ENCODE measurements at places on chromosomes 2 and 18.

GRCh38 chr18:41311571-41312547, 643.2 kb upstream of the PIK3C3 start:
- no peak for DNase-seq

DNA sequence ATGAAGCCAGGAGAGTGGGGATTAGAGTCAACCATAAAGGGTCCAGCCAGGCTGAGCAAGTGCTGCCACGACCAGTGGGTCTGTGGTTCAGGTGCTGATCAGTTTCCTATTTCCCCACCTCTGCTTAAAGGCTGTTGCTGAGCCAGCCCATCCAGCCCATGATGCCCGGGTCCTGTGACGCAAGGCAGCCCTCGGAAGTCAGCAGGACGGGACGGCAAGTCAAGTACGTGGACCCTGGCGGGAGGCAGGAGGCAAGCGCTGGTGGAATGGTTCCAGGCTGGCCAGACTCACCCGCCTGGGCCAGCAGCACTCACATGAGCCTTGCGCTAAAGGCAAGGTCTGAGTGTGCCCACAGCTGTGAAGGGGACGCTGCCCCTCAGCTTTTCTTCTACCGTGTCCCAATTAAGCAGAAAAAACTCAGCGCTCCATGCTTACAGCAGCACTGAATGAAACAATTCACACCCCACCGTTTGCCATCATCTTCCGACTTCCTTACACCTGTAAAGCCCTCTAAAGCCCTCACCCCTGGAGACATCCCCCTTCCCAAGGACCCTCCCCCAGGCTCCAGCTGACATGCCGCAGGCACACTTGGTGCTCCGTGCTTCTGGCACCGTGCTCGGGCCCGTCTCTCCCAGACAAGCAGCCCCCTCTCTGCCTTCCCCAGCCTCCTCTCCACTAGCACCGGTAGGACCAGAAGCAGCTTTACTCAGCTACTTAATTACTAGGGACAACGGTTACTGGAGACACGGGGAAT, 11.3 kb upstream of the RPL31 start:
- DNase-seq: no peak

DNA sequence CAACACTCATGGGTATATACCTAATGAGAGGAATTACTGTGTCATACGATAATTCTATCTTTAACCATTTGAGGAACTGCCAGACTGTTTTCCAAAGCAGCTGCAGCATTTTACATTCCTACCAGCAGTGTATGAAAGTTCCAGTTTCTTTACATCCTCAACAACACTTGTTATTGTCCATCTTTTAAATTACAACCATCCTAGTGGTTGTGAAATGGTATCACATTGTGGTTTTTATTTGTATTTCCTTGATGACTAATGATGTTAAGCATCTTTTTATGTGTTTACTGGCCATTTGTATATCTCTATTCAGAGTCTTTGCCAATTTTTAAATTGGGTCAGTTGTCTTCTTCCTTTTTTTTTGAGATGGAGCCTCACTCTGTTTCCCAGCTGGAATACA, 4.0 kb upstream of the CKAP2L start:
- no peak for DNase-seq

GRCh38 chr2:21072477-21073242, 28.8 kb upstream of the APOB start:
- DNase-seq: no peak

GRCh38 chr2:122883849-122884248, 1128.4 kb downstream of the TSN start:
- DNase-seq: no peak

DNA sequence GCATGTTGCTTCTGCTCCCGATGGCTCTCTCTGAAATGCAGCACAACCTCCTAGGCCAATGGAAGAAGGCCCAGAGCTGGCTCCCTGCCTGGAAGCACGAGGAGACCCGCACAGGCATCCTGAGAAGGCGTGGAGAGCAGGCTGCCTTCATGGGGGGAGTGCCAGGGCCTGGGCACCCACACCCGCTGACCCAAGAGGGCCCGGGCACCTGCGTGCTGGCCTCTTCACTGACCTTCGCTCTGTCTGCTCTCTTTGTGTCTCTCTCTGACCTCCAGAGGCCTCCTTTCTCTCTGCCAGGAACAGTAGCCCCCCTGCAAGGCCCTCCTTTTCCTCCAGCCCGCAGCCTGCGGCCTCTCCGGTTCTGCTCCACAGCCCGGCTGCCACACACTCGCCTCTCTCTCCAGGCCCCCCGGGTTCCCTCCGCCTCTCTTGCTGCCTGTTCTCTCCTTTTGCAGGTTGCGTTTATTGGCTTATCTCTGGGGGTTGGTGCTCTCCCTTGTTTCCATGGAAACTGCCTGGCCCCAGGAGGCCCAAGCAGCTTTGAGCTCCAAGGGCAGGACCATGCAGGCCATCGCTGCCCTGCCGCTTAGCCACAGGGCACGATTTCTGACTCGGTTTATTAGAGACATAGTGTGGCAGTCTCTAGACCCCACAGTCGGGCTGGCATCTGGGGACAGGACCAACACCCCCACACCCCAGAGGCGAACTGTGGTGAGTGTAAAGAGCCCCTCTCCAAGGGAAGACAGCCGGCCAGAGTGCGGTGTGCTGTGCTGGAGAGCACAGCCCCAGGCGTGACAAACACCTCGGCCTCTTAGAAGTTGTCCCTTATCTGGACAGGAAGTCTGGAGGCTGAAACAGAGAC, 1.7 kb downstream of the MZT2B start:
- no peak for DNase-seq

DNA sequence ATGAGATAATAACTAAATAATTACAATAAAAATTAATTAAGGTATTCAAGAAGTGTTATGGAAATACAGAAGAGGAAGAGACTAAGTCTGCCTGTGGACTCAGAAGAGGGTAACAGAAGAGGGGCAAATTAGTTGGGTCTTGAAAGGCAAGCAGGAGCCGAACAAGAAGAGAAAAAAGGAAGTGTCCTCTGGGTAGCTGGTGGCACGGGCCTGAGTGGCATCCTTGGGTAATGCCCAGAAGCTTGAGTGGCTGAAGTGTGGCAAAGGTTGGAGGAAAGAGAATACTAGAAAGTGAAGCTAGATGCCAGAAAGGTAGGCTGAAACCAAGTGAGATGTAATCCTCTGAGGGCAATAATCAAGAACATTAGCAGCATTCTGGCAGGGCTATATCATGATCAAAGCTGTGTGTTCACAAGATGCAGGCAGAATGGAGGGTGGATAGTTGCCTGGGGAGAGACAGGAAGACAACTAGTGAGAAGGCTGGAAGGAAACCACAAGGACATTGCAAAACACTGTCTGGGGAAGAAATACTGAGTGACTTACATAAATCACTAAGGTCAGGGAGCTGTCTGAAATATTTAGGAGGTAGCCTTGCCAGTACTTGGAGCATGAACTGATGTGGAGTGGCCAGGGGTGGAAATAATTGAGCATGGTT, 16.2 kb downstream of the DOCK10 start:
- no peak for DNase-seq

- DNase-seq: no peak
These were observed 1.9 kb upstream of the TMEFF2 start for GRCh38 chr2:192196421-192197194.

GRCh38 chr18:51433296-51433695, 235.8 kb upstream of the MEX3C start:
- no peak for DNase-seq

DNA sequence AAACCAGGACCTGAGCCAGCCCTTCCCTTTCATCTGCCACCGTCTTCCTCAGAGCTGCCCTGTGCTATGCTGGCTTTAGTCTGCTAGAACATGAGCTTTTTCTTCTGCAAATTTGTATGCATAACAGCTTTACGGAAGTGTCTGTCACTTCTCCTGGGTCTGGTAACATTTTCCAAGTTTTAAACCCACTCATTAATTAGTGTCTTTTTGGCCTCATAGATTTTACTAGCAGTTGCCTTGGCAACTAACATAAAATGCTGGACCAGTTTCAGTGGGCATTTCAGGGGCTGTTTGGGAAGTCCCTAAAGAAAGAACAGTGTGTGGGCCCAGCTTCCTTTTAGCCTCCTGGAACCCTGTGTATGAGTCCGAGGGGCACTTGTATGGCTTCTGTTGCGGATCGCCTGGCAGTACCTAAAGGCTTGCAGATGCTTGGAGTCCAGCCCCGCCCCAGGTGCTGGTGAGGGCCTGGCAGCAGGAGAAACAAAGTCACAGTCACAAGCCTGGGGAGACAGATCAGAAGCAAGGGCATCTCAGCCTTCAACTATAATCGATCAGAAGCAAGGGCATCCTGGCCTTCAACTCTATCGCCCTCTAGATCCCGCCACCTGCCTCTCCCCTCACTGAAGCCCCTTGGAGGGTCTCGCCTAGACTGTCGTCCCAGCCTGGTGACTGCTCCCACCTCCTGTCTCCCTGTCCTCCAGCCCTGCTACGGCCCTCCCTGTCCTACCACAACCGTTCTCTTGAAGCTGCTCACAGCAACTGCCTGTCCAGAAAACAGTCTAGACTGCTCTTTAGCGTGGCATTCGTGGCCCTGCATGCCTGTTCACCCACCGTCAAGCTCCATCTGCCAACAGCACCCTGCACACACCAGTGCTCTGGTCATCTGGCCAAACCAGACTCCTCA, 36.8 kb upstream of the MAPRE3 start:
- DNase-seq: no peak

GRCh38 chr2:238942080-238942725, 94.3 kb downstream of the TWIST2 start:
- no peak for DNase-seq

DNA sequence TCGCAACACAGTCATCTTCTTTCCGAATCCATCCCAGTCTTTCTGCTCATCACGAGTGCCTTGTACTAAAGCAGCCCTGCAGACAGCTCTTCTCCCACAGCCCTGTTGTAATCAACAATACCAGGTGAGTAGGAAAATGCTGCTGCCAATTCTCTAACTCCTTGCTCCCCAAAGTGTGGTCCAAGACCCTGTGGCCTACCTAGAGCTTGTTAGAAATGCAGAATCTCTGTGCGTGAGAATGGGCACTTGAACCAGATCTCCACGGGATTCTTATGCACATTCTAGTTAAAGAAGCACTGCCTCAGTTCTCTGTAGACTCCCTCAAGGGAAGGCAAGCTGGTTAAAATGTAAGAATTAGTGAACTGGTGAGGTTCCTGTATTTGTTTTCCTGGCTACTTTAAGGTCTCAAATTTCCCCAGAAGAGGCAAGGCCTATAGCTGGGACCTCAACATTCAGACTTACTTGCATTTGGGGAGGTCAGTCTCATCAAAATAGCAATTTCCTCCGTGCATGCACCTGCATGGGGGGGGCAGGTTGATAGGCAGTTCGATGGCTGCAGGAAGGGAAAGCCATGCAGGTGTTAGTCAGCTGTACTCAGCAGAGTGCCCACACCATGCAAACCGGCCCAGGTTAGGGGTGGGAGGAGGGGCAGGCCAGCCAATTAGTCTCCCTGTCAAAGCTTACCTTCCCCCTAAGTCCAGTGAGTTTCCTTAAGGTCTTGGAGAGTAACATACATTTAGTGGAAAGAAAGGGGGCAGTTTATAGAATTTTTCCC, 70.8 kb downstream of the DHRS9 start:
- no peak for DNase-seq

GRCh38 chr2:8380566-8380965, 301.3 kb upstream of the ID2 start:
- no peak for DNase-seq

DNA sequence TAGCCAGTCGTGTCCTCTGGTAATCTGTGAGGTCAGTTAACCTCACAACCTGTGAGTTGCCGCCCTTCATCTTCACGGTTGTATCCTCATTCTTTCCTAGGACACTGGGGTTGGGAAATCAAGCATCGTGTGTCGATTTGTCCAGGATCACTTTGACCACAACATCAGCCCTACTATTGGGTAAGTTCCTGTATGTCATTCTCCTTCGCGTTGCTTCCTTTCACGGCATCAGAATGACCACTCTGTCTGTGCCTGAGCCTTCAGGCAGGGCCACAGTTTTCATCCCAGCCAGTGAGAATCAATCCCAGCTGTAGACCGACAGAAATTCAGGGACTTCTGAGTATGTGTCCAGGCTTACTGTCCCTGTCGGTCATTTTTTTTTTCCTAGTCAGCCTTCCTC, 67.1 kb downstream of the RAB31 start:
- no peak for DNase-seq

DNA sequence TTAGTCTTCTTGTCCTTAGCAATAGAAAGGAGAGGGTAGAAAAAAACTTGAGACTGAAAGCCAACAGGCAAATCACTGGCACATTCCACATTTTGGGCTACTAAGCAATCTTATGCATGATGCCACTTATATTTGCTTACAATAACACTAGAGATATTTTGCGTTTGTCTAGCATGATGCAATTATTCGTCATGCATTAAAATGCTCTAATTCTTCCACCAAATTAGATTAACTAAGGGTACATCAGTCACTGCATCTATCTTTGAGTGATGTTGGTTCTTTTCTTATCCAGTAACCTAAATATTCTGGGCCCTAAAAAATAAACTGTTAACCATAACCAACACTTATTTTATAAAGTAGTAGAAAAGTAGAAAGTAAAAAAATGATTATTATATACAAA, 1311.7 kb upstream of the CDH2 start:
- no peak for DNase-seq

GRCh38 chr18:54247511-54248175, 21.7 kb upstream of the POLI start:
- DNase-seq: no peak

- no peak for DNase-seq
These were observed 50.6 kb upstream of the EML6 start for GRCh38 chr2:54672590-54673456.

GRCh38 chr2:150769421-150769820, 282.0 kb upstream of the RND3 start:
- DNase-seq: no peak

GRCh38 chr2:10531874-10532637, 83.9 kb upstream of the ODC1 start:
- DNase-seq: no peak

- DNase-seq: no peak
These were observed 42.1 kb upstream of the SERTAD2 start for GRCh38 chr2:64695721-64696261.

DNA sequence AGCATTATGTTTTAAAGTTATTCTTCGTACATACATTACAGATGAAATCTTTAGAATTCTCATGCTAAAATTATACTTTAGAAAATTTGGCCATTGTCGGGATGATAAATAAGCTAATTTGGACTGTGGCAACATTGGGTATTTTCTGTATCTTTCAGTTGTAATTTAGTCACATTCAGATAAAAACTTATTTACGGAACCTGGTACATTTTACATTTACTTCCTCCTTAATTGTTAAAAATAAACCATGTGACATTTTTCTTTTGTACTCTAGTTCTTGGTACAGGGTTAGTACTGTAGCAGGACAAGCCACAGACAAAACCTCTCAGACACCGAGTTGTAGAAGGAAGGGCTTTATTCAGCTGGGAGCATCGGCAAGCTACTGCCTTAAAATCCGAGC, 4.2 kb downstream of the CNDP2 start:
- no peak for DNase-seq

- no peak for DNase-seq
These were observed 33.1 kb downstream of the RAMP1 start for GRCh38 chr2:237892478-237892877.

DNA sequence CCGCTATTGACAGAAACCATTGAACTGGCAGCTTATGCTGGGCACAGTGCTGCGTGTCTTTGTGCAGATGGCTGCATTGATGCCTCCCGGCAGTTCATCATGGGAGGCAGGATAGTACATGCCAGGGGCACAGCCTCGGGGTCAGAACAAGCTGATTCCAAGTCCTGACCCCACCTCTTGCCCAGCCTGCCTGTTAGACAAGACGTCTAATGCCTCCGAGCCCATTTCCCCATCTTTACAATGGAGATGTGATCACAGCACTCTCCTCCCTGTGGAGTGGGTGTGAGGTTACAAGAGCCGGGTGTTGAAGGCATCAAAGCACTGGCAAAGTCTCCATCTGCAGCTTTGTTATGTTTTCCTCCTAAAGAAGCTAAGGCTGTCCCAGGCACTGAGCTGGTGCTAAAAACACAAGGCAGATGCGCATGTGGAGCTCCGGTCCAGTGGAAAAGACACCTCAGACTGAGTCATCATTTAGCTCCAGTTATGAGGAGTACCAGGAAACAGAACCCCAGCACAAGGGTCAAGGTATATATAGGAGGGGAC, 125.7 kb upstream of the EPAS1 start:
- DNase-seq: no peak
